ENCODE measurements at places on chromosomes 5 and 9. TPM values are rescaled to one million over a fixed set of nuclear protein-coding genes. Genes with fewer than 3 reads are reported as not detected.

DNA sequence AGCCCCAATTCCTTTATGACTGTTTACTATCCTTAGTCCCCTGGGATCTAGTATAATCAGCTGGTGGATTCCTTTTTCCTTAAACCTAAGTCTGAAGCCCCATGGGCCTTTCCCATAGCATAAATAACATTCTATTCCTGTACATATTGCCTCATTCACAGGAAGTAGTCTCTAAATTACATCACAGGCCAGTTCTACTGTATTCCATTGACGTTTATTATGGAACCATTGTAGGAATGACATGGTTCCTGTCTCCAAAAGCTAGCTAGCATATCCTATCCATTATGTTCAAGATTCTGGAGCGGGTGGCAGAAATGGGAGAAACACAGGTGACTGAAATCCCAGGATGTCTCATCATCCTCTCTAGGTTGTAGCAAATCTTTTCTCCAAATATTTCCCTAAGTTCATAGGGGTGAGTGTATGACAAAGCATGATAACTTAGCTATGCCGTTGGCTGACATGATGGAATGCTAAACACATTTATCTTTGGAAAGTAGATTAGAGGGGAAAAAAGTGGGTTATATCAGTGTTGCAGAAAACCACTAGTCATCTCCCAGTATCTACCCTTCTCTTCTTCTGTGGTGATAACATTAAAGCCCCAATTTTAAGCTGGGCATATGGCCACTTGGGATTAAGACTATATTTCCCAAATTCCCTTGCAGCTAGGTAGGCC lies 140.1 kb downstream of the FGF1 start:
- peak; percentile 30 for DNase-seq

GRCh38 chr9:76404401-76404800 lies 10.2 kb upstream of the RFK start:
- DNase-seq: no peak

The ARL10 gene
- 10.6 TPM for total RNA-seq

DNA sequence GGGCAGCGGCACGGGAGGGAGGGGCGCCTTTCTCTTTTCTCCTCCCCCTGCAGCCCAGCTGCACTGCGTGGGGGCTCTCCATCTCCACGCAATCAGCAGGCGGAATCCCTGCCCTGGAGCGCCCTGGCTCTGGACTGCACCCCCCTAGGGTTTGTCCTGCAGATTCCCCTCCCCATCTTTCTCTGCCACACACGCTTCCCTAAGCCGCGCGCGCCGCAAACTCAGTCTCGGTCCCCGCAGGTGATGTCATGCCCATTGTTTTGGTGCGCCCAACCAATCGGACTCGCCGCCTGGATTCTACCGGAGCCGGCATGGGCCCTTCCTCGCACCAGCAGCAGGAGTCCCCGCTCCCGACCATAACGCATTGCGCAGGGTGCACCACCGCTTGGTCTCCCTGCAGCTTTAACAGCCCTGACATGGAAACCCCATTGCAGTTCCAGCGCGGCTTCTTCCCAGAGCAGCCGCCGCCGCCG lies at the start of gene KCNN2:
Gene KCNN2 (plus strand): TSS at position 347 of the 473 bp plus-strand sequence. CDS start 70 bp downstream, at position 417.
- DNase-seq: peak; percentile 87

DNA sequence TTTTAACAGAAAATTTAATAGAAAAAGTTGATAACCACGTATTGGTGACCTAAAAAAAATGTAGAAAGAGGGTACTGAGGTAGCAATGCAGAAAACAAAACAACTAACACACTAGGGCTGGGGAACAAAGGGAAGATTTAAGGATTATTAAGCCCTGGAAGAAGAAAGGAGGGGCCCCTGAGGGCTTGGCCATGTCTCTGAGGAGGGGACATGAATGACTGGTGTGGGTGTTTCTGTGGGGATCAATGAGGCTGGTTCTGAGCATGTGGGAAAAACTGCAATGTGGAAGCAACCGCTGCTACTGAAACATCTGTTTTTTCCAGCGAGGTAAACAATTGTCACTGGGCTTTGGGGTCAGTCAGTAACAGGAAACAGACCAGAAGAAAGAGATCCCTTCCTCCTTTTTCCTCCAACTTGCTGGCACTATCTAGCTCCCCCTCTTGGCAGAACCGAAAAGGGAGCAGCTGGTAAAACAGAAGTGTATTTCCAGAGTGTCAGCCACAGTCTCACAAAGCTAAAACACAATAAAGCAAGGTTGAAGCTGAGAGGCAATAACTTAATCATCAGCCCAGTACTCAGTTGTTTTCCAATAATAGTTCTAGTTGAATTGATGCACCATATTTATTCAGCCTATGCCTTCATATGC lies 48.3 kb downstream of the ATPSCKMT start:
- DNase-seq: no peak

The FBN2 gene
- 215 TPM for total RNA-seq

The HOMER1 gene
- 42.1 TPM for total RNA-seq

The STARD4 gene
- total RNA-seq: 21.6 TPM

DNA sequence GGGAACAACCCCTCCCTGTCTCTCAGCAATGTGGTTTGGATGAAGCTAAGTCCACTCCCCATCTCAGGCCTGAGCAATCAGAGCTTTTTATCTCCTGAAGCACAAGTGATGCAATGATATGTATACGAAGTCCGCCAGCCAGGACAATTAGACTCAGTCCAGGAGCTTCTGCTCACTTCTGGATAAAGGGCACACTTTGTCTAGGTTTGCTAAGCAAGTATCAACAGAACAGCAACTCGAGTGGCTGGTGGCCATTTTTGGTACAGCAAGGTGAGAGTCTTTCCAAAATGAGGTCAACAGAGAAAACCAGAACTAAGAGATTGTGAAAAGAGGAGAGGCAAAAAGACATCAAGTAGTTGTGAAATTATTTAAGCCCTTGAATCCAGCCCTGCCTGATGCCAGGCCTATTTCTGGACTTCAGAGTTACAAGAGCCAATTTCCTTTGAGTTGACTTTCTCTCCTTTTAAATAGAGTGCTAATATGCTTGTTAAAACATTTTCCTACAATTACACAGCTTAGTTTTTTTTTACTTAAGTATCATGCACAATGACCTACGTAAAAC lies 8.2 kb downstream of the NDUFA8 start:
- DNase-seq: no peak

- no peak for DNase-seq
These were observed 60.3 kb downstream of the UBAP2 start for GRCh38 chr9:33988219-33988890.

DNA sequence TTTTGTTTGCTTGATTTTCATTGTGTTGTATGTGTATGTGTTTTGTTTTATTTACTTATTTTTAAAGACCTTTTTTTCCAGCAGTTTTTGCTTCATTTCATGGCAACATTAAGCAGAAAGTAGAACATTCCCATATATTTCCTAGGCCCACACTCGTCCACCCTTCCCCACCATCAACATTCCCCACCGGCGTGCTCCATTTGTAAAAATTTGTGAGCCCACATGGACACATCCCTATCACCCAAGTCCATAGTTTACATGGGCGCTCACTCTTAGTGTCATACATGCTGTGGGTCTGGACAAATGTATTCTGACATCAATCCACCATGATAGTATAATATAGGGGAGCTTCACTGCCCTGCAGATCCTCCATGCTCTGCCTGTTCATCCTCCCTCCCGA lies 133.8 kb downstream of the ADAMTS16 start:
- no peak for DNase-seq

The AQP3 gene
- 143 TPM for total RNA-seq

DNA sequence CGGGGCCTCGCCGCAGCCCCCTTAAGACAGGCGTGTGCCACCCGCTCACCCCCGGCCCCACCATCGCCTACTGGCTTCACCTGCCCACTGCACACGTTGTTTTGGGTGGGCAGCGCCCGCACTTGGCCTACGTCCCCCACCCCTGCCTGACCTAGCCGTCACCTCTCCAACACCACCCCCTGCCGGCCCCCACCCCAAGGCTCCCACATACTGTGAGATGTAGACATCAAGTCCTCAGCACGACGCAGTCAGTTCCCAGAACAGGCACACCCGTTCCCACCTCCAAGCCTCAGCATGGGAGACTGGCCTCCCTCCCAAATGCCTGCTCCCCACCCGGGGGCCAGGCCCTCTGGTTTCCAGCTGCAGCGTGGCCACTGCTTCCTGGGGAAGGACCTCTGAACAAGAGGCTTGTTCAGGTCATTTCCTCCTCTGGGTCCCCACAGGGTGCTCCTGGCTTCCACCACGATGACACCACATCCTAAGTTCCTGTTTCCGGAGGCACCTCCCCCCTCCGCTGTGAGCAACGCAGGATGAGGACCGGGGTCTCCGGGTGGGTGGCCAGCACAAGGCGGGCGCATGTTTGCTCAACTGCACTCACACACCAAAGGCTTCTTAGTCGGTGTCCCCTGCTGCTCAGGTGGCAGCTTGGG lies 11.3 kb downstream of the DBN1 start:
- DNase-seq: no peak

The RNF183 gene
- 0.21 TPM for total RNA-seq

GRCh38 chr5:77024490-77024889 lies 5.7 kb upstream of the AGGF1 start:
- no peak for DNase-seq

DNA sequence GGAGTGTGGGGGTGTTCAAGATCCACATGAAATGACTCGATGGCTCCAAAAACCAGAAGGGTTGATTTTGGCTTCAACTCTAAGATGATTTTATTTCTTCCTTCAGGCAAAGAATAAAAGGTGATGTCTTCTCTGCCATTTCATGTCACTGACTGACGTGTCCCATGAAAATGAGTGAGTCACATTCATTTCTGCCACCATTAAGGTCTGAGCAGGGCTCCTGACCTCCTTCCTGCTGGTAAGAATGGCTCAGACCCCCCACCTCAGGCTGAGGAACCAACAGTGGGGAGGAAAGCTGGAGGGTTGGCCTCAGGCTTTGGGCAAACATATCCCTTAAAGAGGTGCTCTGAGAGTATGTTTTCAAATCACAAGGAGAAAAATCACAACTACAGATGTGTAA lies 53.9 kb upstream of the ZNF354A start:
- DNase-seq: no peak
